ENCODE measurements at places on chromosomes 4 and X.

- DNase-seq, result no peak
Measured at GRCh38 chr4:174865418-174865985, 36.5 kb upstream of the GLRA3 start.

DNA sequence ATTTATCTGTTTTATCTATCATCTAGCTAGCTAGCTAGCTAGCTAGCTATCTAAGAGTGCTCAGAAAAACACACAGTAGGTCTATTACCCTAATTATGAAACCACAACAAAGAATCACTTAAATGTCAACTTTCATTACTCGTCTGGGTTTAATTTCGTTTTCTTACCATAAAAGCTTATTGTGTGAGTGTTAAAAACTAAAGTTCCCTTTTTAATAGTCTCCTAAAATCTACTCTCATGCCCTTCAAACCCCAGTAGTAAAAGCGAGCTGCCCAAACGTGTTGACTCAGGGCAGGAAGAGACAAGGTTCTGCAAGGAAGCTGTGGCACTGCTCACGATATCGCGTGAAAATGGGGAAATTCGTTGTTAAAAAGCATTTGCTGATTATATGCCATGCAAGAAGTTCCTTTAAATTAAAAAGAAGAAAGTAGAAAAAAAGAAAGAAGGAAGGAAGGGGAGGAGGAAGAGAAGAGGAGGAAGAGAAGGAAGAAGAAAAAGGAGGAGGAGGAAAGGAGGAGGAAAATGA lies 595 bp downstream of the MBNL3 start:
- DNase-seq, result peak; percentile 16

DNA sequence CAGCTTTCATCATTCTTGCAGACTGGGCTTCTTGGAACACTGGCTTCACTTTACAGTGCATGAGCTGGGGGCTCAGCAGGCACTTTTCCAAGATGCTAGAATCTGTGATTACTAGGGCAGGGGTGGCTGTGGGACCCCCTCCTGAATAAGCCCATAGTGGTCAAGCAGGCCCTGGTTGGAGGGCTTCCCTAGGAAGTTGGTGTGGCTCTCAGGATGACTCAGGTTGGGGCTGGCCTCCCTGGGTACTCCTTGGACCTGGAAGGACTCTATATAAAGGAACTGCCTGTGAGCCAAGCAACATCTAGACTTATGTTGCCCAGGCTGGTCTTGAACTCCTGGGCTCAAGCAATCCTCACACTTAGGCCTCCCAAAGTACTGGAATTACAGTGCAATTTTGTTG lies 88.3 kb upstream of the HELT start:
- DNase-seq, result no peak

- no peak for DNase-seq
Measured at GRCh38 chr4:24799544-24800324, 4.4 kb downstream of the SOD3 start.

DNA sequence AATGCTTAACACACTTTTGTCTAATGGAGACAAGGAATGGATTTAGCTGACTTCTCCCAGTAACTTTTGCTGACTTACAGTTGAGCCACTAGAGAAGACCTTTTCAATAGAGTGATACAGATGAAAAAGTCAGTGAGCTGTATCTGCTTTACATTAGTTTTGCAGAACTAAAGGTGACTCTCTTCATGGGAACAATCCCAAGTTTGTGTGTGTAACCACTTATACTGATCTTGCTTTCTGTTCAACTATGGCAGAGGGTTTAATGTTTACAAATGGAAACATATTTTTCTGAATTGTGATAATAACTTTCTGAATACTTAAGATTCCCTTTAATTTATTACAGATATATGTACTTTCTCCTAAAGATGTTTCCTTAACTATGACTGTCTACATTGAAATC lies 182.6 kb upstream of the PUDP start:
- DNase-seq, result no peak

GRCh38 chr4:71066737-71067716 lies 73.6 kb downstream of the DCK start:
- DNase-seq, result no peak

DNA sequence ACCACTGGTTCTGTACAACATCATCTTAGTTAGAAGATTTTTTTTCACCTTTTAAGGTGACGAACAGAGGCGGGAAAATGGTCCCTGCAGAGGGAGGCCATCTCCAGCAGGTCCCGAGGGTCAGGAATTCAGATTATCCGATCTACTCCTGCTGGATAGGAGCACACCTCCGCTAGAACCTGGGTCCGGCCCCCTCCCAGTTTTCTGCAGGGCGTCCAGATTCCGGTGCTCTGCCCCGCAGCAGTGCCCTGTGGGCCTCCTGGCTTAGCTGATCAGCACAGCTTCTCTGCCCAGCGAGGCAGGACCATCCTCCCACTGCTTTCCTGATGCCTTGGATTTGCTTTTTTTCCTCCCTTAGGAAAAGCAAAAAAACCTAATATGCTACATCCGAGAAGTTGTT lies 2.3 kb downstream of the TBL1X start:
- DNase-seq, result no peak

- DNase-seq, result peak; percentile 5
Measured at GRCh38 chrX:151386838-151387459, 10.1 kb upstream of the VMA21 start.

DNA sequence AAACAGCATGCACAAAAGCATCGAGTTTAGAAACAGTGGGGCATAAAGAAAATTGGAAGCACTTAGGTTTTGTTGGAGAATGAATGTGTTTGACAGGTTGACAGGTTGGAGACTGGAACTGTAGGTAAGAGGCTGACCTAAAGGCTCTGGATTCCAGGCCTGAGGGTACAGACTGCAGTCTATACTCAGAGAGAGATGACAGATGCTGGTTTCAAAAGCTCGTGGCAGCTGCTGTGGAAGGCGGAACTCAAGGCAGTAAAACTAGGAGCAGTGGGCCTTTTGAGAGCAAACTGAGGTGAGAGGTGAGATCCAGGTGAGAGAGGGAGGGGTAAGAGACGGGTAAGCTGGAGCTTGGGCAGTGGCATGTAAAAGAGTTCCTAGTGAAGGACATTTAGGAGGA lies 415.2 kb downstream of the TRIML1 start:
- DNase-seq, result no peak

DNA sequence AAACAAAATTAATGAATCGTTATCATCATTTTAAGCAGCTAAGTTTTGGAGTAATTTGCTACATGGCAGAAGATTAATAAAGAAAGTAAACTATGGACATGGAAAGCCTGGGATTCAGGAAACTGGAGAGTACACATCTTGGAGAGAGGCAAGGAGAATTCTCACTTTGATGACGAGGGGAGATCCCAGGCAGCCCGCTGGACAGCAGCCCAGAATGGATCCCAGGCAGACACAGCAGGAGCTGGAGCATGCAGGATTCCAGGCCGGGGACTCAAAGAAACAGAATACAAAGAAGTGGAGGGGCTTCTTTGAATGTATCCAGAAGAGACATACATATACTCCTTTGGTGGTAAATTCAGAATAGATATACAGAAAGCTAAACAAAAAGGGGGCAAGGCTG lies 118.0 kb upstream of the ATP6AP2 start:
- DNase-seq, result no peak

GRCh38 chr4:109994415-109994827 lies 81.7 kb downstream of the EGF start:
- no peak for DNase-seq

GRCh38 chr4:39825741-39826231 lies 127.8 kb downstream of the UBE2K start:
- DNase-seq, result no peak

- DNase-seq, result no peak
Measured at GRCh38 chr4:19403786-19404370, 847.8 kb upstream of the SLIT2 start.

DNA sequence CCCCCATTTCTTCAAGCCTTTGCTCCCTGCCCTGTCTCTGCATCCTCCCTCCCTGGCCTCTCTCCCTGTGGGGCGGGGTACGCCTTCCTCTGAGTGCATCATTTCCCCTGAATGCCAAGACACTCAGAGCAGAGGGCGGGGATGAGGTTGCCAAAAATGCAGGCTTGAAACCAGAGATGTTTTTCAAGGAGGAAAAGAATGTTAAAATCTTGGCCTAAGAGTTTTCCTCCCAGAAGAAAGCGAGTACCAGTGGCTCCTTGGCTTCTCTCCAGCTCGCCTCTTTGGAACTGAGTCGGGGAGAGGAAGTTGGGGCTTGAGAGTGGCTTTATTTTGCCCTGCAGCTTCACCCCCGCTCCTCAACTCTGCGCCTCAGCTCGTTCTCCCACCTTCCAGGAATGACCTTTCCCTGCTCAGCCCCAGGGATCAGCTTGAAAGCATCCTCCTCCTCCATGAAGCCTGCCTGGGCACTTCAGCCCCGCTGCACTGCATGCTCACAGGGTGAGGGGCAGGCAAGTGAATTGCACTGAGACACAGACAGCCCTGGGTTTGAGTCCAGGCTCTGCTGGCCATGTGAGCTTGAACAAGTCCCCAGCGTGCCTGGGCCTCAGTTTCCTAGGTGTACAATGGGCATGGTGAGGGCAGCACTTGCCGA lies 57.5 kb upstream of the SORCS2 start:
- DNase-seq, result no peak

GRCh38 chr4:134089885-134090284 lies 111.7 kb downstream of the PABPC4L start:
- no peak for DNase-seq

- DNase-seq, result no peak
Measured at GRCh38 chr4:3253808-3254207, 4.8 kb downstream of the MSANTD1 start.

DNA sequence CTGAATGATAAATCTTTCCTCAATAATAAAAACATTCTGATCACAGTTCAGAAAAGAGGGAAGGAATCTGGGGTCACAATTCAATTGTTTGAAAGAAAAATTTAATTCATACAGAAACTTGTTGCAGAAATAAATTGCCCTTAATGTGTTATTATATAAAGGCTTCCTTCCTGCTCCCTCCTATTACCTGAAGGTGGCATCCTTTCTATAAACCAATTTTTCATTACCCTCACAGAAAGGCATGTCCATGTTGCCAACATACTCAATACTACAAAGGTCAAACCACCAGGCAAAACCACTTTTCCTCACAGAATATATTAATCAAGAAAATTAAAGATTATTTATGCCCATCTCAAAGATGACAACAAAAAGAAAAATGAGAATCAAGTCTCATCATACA lies 194.3 kb upstream of the CT83 start:
- no peak for DNase-seq

DNA sequence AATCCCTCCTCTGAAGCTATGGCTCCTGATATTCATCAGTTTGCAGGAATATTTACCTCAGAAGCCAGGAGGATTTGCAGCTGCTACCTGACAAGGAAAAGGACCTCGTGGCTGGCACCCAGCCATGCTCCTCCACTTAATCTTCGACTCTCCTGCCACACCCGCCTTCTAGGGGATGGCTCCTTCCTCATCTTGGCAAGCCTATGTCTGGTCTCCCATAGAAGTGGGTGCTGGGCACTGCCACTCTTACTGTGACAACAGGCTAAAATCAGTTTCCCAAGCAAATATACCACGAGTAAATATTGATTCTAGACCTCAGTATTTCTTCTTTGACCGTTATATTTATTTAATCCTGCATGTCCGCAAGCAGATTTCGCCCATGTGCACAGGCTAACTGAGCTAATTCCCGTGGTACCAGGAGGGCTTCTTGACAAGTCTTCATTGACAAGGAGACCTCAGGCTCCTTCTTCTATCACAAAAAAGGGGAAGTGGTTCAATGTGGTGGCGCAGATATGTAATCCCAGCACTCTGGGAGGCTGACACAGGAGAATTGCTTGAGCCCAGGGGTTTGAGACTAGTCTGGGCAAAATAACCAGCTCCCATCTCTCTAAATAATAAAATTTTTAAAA lies 52.6 kb upstream of the DCTD start:
- peak; percentile 37 for DNase-seq

DNA sequence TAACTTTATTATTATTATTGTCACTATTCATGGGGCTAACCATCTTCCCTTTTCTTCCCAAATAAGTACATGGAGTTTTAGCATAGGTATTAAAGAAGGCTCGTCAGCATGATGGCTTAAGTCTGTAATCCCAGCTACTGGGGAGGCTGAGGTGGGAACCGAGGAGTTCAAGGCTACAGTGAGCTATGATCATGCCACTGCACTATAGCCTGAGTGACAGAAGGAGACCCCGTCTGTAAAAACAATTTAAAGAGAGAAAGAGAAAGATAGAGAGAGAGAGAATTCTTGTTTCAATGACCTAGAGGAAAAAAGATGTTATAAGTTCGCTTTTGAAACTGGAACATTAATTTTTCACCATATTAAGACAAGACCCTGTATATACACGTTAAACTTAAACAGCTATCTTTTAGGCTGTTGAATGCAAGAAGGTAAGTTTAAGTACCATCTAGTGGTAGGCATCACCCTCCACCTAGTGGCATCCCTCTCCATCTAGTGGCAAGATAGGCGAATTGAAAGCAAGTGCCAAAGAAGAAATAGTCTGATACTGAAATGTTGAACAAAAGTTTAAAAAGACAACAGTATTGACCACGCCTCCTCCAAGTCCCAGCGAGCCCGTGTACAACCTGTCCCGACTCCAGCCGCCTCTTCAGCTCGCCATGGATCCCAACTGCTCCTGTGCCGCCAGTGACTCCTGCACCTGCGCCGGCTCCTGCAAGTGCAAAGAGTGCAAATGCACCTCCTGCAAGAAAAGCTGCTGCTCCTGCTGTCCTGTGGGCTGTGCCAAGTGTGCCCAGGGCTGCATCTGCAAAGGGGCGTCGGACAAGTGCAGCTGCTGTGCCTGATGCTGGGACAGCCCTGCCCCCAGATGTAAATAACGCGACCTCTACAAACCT lies 26.0 kb upstream of the YTHDC1 start:
- peak; percentile 45 for DNase-seq

- no peak for DNase-seq
Measured at GRCh38 chr4:181688432-181688831, 554.8 kb upstream of the TENM3 start.

GRCh38 chr4:186771624-186772023 lies 48.0 kb upstream of the FAT1 start:
- DNase-seq, result no peak

DNA sequence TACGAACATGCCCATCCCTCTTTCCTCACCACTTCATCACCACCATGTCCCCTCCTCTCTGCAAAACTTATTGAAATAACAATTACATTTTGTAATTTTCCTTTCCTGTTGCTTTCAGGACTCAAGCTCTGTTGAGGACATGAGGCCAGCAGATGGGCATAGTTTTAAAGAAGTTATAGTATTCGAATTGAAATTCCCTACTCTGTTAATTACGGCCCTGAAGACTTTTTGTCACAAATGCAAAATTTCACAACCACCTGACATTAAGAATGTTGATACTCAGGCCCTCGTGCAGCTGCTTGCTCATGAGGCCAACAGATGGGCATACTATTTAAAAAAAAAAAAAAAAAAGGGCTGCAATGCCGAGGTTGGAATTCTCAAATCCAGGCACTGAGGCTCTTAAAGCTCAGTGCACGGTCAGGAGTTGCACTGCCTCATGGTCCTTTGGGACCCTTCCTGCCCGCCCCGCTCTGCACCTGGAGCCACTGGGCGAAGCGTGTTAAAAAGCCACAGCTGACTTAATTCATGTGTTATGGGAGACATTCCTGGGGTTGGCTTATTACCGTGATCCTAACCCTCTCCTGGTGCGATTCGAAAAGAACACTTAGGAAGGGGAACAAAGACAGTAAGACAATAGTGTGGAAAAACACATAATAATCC lies 34.2 kb upstream of the FAT1 start:
- DNase-seq, result no peak

- DNase-seq, result no peak
Measured at GRCh38 chrX:97563531-97564133, 679.9 kb downstream of the RPA4 start.

- no peak for DNase-seq
Measured at GRCh38 chrX:47234583-47234982, 1.8 kb downstream of the USP11 start.

GRCh38 chrX:123884809-123885408 lies 25.1 kb downstream of the XIAP start:
- DNase-seq, result peak; percentile 15

Data from COR-L47 (cell line).